ENCODE measurements at places on chromosomes 2 and 18.

DNA sequence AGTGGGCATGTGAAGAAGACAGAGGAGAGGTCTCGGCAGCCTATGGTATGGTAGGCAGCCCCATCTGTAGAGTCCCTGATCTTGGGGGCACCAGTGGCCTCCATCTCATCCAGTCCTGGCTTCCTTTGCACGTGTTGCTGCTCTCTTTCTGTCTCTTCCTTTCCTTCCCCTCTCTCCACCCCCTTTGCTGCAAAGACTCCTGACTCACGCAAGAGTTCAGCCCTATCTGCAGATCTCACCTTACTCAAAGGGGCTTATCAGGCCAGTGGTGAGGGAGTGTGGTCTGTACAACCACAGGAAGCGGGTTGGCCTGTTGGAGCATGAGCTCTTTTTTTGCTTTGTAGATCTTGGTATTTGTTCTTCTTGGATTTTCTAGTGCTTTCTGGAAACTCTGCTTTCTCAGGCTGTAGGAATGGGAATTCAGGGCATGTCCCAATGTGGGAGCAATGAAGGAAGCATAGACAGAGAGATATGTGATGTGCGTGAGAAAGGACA is 14.6 kb upstream of the NT5DC4 start:
- no peak for DNase-seq

DNA sequence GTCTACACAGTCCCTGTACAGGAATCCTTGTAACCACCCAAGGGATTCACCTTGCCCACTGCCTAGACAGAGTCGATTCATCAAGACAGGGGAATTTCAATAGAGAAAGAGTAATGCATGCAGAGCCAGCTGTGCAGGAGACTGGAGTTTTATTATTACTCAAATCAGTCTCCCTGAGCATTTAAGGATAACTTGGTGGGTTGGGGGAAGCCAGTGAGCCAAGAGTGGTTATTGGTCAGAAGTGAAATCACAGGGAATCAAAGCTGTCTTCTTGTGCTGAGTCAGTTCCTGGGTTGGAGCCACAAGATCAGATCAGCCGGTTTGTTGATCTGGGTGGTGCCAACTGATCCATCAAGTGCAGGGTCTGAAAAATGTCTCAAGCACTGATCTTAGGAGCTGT is 17.8 kb upstream of the FAM98A start:
- no peak for DNase-seq

GRCh38 chr2:55012672-55013484 is 37.4 kb downstream of the RTN4 start:
- no peak for DNase-seq

GRCh38 chr2:200397785-200398184 is 91.3 kb downstream of the SPATS2L start:
- DNase-seq: no peak

DNA sequence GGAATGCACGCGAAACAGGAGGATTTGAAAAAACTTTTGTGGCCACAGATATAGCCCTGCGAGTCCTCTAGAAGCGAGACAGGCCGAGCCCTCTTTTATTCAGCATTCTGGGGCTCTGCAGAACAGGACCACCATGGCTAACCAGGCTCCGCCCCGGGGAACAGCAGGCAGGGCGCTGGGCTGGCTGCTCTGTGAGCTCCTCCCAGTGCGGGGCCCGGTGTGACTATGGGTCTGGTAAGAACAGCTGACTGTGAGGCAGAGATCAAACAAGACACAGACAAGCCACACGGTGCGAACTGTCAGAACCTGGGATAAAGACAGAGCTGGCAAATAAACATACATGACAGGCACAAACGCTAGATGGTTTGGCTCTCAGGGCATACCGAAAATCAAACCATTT is 15.5 kb downstream of the PXDN start:
- no peak for DNase-seq

- no peak for DNase-seq
These were observed 84.6 kb downstream of the PLCL1 start for GRCh38 chr2:197889041-197889440.

GRCh38 chr18:22223254-22223964 is 54.0 kb downstream of the GATA6 start:
- DNase-seq: no peak

- DNase-seq: no peak
These were observed 33.6 kb upstream of the SERPINE2 start for GRCh38 chr2:224072541-224073188.

DNA sequence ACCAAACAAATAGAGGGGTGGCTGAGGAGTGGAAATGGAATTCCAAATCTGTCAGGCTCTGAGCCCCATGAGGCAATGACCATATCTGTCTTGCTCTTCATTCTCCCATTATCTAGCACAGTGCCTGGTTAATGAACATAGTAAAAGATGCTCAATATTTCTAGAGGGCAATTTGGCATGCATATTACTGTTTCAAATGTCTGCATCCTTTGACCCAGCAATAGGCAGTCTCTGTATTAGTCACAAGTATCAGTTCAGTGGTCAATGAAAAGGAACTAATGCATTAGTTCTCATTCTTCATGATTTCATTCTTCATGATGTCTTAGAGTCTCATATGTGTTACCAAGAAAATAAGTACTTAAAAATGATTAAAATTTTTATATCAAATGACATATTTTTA is 28.4 kb upstream of the MALL start:
- DNase-seq: no peak

DNA sequence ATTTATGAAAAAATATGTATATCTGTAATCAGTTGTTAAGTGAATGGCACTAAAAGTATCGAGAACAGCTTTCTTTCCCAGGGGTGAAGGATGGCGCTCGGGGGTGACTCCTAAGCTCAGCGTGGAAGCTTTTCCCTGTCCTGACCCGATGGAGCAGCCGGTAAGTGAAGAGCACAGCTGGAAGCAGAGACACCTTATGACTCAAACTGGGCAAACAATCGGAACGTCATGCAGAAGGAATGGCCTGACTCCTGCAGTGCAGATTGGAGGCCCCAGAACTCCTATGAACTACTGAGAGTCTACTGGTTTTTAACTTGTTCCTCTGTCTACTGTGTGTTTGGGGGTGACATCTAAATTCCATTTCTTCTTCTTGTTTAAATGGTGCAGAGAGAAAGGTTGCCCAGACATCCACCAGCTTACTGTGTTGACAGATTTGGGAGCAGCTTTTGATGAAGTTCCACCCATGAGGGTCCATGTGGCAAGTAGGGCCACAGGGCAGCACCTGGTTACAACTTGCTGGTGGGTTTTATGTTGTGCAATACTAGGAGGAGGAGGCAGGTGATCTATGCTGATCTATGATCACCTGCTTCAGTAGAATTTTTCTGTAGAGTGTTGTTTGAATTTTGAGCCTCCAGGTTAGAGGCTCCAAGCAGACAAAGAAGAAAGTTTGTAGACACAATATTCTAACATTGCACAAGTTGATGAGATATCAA is 52.8 kb upstream of the TMEM182 start:
- DNase-seq: no peak

DNA sequence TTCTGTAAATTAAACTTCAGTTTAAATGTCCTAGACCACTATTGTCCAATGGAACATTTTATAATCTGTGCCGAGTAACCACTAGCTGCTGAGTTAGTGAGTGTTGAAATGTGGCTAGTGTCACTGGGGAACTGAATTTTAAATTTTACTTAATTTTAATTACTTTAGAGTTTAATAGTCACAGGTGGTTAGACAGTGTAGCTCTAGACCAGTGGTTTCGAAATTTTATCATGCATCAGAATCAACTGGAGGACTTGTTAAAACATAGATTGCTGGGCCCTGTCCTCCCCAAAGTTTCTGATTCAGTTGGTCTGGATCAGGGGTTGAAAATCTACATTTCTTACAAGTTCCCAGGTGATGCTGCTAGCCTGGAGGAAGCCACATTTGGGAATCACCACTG is 110.4 kb downstream of the FMNL2 start:
- no peak for DNase-seq

GRCh38 chr2:109001201-109001600 is 12.2 kb upstream of the EDAR start:
- DNase-seq: no peak

- DNase-seq: peak; percentile 65
These were observed at the start of gene OTOF for GRCh38 chr2:26477911-26478253. TSS of gene OTOF (minus strand) at chr2:26478124.

GRCh38 chr2:34570266-34570872 is 971.3 kb upstream of the FAM98A start:
- DNase-seq: no peak

DNA sequence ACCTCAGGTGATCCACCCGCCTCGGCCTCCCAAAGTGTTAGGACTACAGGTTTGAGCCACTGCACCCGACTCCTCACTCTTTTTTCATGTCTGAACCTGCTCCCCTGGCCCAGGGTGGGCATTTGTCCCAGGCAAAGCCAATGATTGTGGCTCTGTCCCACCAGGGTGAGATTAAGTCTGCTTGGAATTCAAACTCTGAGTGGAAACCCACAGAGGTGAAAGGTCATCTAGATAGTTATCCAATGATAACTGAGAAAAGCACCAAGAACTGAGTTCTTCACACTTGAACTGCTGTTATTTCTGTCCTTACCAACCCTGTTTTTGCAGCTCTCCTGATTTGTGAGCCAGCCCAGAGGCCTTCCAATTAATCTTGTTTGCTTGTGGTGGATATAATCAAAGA is 62.4 kb upstream of the ACVR1 start:
- DNase-seq: no peak

- no peak for DNase-seq
These were observed 296.7 kb downstream of the PIEZO2 start for GRCh38 chr18:10852385-10853303.

DNA sequence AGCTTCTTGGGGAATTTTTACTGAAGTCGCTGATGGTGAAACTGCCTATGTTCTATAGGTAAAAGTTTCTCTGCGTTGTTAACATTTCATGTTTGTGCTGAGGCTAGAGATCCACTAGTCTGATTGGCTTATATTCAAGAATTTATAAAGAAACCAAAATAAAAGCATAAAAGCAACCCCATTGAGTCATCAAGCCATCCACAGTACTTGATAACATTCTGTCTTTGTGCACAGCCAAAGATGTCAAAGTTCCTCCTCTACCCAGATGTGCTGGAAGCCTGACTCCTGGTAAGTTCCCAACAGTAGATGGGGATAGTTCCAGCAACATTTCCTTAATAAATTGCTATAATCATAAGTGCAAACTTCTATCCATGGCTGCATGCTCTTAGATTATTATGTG is 107.8 kb downstream of the TANC1 start:
- no peak for DNase-seq

DNA sequence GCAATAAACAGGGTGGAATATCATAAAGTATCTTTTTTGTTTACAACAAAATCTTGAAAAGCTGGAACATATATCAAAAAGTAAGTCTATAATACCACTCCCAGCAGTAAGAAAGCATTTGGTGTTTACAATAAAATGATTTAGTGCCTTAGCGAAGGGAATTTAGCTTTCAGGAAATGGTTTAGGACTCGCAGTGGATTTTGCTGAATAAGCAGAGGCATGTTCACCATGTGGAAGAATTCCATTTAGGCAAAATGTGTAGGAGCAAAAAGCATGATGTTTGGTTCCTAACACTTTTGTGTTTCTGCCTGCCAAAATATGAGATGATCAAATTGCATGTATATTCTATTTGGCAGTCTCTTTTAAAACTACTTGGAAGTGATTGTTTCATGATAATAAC is 163.6 kb downstream of the AGPS start:
- no peak for DNase-seq

DNA sequence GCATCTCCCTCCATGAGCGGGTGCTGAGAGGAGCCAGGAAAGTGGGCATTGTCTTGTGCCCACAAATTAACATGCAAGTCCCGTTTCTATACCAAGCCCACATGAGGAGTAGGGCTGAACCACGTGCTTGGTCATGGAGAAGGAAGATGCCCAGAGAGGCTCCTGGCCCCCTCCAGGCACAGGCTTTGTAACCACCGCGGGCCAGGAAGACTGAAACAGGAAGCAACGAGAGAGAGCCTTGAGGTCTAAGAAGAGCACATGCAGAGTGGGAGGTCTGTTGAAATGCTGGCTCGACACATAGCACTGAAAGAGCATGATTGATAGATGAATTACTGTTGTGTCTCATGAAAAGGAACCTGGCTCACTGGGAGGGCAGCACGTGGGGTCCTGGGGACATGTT is 36.3 kb downstream of the VWA3B start:
- DNase-seq: no peak

DNA sequence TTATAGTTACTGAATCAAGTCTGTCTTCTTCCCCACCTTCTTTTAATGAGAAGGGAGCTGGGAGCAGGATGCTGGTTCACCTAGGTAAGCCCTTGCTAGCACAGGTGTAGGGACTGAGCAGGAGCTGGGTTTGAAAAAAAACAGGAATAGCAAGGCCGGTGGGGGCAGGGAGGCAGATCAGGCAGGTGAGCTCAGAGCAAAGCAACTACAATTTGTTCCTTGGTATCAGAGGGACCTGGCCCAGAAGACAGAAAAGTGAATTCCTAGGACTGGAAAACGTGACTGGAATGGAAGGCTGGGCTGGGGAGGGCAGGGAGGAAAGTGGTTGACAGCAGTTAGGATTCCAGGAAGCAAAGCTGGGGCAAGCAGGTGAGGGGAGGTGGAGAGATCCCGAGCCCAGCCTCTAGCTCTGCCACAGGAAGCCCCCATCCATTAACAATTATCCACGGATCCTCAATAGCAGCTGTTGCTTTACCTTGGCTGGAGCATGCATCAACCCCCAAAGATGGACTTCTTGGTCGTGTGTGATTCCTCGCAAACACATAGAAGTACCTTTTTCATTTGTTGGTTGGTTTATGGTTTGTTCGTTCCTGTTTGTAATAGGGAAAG is 118.4 kb downstream of the LNPK start:
- no peak for DNase-seq

- DNase-seq: no peak
These were observed 331.7 kb downstream of the GBX2 start for GRCh38 chr2:235836491-235836911.

GRCh38 chr2:109537565-109538222 is 76.1 kb downstream of the SEPTIN10 start:
- DNase-seq: no peak

GRCh38 chr2:487186-488079 is 189.8 kb downstream of the TMEM18 start:
- no peak for DNase-seq

DNA sequence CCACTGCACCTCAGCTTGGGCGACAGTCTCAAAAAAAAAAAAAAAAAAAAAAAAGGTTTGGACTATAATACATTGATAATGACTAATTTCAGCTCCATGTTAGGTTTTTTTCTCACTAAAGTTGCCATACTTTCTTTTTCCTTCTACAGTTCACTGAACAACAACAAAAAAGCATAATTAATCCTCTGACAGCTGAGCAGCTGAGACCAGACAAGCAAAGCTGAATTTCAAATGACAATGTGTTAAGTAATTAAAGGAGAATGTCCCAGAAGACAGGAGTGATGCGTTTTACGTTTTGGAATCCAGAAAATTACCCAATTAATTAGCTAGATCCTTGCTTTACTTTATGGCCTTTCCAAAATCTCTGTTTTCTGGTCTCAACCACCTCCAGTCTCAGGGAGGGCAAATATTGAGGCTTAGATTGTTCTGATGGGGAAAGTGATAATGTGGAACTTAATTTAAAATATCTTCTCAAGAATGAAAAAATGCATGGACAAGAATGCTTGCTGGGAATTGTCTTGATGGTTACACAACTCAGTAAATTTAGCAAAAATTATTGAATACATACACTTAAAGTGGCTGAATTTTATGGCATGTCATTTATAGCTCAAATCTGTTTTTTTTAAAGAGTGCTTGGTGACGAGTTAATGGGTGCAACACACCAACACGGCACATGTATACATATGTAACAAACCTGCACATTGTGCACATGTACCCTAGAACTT is 17.4 kb upstream of the RMDN2 start:
- no peak for DNase-seq

- no peak for DNase-seq
These were observed 62.0 kb downstream of the GYPC start for GRCh38 chr2:126717928-126718327.

- DNase-seq: no peak
These were observed 186.9 kb downstream of the ZFP36L2 start for GRCh38 chr2:43039376-43040080.

GRCh38 chr2:98585386-98585785 is 22.9 kb downstream of the COA5 start:
- no peak for DNase-seq
